Stimulated activated CD4-positive, alpha-beta T cell treated with anti-CD3 and anti-CD28 coated beads, Interleukin-2, amount 100 ng/mL, for 24 hours (primary cell): ENCODE measurements at places on chromosomes 7 and 10.

DNA sequence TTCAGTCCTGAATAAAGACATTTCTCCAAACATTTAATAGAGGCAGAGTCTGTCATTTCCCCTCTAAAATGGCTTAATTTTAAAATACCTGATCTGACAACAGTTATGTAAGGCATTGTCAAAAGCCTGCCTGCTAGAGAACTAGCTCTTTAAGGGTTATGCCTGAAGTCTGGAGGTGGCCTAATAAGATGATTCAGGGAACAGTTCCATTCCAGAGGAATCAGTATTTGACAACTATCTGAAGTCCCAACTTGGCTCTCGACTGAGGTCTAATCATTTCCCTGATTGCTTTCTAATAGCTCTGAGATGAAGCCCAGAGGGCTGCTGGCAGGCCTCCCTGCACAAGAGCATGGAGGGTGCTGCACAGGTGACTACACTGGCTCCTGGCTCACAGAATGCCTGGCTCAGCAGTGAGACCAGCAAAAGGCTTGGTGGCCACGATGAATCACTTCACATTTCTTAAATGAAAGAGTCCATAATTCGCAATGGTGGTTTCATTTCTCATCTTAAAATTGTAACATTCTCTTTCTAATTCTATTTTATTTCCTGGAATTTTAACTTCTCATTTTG lies 509.6 kb upstream of the POM121L12 start:
- DNase-seq, result no peak

DNA sequence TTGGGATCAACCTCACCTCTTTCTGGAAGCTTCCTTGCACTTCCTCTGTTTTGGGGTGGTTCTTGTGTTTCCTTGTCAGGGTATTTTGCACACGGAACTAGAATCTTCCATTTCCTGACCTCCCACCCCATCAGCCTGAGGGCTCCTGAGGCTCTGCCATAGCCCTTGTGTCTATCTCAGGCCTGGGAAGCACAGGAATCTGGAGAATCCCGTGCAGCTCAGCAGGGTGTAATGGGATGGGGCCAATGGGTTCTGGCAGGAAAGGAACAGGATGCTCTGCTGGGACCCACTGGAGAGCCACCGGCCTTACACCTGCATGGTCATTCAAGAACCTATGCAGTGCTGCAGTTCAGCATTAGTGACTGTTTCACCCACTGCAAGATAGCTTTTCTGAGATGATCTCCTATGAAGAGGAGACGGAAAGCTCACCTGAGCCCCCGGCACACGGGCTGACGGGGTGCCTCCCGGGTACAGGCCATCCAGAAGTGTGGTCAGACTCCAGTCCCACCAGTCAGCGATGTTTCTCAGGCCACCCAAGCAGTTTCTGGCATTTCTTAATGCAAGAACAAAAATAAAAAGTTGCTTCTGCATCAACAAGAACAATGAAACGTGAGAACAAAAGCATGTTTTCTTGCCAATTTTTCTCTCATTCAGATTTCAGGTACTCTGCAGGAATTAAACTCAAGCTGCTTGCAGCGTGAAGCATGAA lies 133.2 kb downstream of the PKD1L1 start:
- no peak for DNase-seq

- DNase-seq, result no peak
Measured at GRCh38 chr10:98415731-98416119, 743 bp upstream of the PYROXD2 start.

DNA sequence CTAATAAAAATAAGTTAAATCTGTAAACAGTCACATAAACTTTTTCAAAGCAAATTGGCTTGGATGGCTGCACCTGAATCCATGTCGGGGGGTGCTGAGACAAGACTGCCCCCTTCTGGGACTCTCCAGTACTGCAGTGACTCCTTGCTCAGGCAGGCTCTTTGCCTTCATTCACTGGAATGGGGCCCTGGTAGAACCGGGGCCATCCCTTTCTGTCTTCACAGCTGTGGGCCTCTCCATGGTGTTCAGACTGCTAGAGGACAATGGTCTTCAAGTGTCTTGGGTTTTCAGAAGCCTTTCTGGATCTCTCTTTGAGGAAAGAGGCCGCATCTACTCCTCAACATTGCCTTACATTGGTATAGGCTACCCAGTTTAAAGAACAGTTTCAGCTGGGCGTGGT lies 16.1 kb upstream of the IMPDH1 start:
- DNase-seq, result peak; percentile 83
